Neural progenitor cell (in vitro differentiated cells): ENCODE measurements at places on chromosomes 2 and 18.

GRCh38 chr2:222872551-222872950 lies 11.7 kb downstream of the ACSL3 start:
- no peak for DNase-seq

DNA sequence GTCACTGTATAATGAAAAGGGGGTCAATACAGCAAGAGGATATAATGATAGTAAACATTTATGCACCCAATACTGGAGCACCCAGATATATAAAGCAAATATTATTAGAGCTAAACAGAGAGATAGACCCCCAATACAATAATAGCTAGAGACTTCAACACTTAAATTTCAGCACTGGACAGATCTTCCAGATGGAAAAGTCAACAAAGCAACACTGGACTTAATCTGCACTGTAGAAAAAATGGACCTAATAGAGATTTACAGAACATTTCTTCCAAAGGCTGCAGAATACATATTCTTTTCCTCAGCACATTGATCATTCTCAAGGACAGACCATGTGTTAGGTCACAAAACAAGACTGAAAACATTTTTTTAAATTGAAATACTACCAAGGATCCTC lies 26.7 kb downstream of the ZBTB14 start:
- DNase-seq: no peak

DNA sequence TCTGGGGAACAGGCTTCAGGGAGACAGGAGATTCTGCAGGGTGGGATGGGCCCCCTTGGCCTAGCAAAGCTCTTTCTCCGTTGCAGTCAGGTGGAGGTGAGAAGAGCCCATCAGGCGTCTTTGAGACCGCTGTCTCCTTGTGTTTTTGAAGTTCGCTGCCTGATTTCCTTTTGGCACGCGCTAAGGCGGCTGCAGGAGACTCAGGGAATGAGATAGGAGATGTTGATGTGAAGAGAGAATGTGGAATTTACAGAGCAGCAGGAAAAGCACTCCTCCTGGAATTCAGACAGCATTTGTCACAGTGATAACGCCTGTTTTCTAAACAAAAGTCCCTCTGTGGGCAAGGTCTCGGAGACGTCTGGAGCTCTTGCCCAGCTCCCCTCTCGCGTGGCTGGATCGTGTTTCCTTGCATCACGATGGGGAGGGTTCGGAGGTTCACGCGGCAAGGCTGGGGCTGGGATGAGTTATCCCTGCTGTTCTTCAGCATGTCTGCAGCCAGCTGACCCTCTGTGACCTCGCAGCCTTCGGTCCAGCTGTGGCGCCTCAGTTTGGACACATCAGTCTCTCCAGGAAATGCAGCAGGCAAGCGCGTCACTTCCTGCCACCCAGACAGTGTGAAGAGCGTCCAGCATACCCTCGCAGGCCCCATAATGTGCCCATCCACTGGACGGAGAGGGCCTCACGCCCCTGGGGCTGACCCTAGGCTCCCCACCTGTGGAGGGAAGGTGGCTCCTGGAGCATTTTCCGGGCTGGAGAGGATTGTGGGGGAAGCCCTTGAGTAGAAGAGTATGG lies 30.2 kb downstream of the GLI2 start:
- peak; percentile 38 for DNase-seq

DNA sequence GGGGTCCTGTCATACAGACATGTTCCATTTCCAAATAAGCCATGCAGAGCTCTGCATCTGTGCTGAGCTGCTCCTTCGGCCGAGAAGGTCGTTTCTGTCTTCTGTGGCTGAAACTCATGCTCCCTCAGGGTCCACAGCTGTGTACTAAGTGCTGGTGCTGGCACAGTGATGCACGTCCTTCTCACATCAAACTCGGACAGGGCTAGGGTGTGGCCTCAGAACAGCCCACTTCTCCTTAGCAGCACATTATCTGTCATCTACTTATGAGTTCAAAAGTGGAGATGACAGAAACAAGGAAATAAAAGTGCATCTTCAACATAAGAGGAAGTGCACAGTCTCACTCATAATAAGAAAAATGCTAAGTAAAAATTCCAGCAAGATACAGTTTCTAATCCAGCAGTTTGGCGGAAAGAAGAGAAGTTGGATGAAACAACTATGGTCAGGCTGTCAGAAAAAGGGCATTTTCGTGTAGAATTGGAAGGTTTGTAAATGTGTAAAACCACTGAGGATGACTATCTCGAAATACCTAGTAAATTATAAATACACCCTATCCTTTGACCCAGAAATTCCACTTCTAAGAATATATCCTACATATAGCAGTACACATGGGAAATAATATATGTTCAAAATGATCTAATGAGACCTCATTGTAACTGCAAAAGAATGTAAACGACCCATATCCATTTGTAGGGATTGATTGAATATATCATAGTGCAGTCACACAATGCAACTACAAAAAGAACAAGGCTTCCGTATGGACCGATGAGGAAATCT lies 53.7 kb upstream of the APCDD1 start:
- no peak for DNase-seq

DNA sequence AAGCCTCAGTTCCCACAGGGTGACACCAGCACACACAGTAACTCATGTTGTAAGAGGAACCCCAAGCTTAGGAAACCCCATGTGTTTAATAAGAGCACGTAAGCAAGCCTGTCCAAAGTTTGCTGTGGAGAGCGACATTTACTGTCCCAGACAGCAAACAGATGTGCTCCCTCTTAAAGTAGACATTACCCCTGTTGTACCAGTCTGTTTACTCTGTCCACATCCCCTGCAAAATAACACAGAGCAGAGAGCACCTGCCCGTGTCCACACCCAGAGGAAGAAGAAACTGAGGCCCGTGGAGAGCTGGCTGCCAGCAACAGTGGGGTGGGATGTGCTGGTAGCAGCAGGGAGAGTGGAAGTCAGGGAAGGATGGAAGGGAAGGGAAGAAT lies 243.5 kb downstream of the GBX2 start:
- no peak for DNase-seq

- DNase-seq: no peak
These were observed 118.6 kb downstream of the FEZ2 start for GRCh38 chr2:36479406-36479805.

DNA sequence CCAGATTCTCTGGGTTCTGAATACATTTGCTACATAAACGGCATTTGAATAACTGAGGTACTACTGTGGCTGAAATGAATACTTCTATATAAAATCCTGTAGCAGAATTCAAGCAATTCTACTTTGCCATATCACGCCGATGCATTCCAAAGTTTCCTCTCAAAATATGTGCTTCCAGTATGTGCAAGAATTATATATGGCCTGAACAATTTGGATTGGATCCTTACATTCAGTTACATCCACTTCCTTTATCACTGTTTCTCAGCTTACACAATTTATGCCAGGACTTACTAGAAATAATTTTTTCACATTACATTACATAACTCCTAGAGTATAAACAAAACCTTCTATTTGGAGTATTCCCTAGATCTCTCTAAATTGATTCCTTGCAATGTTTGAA lies 46.3 kb upstream of the STAT4 start:
- no peak for DNase-seq

DNA sequence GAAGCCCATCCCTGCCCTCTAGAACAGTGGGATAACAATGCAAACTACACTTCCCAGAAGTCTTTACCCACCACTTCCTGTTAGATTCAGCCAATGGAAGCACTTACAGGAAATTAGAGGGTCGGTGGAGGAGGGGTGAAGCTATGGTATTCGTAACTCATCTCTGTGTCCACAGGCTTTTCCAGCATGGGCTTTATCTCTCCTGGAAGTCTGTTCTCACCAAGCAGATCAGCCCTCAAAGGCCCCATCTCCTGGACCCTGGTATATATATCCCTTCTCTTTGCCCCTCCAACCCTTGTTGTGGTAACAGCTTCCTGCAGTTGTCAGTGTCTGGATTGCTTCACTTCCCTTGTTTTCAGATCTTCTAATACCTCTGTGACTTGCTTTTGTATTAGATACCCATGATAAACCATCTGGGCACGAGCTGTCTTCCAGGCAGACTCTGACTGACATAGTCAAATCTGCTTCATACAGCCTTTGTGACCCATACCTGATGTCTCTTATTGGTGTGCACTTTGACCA lies 475.0 kb upstream of the POU3F3 start:
- peak; percentile 38 for DNase-seq

- peak; percentile 37 for DNase-seq
These were observed 693 bp upstream of the LRP2 start for GRCh38 chr2:169362894-169363559.

DNA sequence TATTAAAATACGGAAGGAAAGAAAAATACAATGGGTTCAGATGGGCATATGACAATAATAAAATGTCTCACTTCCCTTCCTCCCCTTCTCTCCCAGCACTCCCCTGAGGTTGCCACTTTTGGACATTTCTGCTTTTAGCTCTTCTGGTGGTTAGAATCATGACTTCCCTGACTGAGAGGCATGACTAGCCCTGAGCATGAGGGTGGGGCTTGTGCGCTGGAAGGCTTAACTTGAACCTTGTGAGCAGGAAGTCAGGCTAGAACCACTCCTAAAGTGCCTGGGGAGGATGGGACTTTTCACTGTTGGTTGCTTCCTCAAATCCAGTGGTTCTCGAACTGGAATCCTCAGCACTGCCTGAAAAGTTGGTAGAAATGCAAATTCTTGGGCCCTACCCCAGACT lies 19.7 kb upstream of the ARHGAP25 start:
- no peak for DNase-seq

GRCh38 chr18:3993941-3994687 lies 461.0 kb downstream of the DLGAP1 start:
- no peak for DNase-seq

DNA sequence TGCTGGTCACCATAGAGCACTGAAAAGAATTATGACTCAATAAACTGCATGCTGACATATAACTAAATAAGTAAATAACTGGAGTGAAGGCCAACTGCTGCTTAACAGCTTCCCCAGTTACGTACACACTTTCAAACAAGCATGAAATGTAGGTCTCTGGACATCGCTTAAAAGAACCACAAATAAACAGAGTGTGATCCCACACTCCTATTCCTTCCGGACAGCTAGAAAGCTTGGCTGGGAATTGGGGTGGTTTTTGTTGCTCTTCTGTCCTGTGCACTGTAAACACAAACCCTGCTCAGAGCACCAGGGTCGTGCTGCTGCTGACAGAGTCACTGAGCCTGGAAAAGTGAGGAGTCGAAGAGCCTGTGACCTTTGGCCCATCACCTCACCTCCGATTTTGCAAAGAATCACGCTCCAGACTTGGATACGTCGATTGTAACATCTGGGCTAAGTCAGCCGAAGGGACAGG lies 162.7 kb upstream of the NT5C1B start:
- no peak for DNase-seq

GRCh38 chr2:241984658-241985057 lies 115.1 kb downstream of the RTP5 start:
- DNase-seq: no peak

- DNase-seq: no peak
These were observed 42.6 kb downstream of the NFATC1 start for GRCh38 chr18:79438089-79438897.

GRCh38 chr2:219285373-219285735 lies 6.2 kb downstream of the DNAJB2 start:
- DNase-seq: no peak

DNA sequence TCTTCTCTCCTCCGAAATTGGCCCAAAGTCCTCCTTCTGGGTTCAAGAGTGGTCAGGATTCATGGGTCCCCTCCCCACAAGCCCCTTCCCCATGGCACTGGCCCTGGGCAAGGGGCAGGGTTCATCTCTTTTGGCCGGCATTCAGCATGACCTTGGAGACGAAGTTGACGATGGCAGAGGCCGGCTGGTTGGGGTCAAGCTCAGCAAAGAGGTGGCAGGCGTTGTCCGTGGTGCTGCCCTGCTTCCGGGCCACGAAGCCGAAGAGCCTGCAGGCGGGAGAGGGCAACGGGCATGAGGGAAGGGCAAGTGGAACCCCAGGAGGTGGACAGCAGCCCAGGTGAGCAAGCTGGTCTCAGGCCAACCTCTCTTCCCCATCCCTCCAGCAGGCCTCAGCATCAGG lies 198.5 kb downstream of the TNS1 start:
- no peak for DNase-seq

DNA sequence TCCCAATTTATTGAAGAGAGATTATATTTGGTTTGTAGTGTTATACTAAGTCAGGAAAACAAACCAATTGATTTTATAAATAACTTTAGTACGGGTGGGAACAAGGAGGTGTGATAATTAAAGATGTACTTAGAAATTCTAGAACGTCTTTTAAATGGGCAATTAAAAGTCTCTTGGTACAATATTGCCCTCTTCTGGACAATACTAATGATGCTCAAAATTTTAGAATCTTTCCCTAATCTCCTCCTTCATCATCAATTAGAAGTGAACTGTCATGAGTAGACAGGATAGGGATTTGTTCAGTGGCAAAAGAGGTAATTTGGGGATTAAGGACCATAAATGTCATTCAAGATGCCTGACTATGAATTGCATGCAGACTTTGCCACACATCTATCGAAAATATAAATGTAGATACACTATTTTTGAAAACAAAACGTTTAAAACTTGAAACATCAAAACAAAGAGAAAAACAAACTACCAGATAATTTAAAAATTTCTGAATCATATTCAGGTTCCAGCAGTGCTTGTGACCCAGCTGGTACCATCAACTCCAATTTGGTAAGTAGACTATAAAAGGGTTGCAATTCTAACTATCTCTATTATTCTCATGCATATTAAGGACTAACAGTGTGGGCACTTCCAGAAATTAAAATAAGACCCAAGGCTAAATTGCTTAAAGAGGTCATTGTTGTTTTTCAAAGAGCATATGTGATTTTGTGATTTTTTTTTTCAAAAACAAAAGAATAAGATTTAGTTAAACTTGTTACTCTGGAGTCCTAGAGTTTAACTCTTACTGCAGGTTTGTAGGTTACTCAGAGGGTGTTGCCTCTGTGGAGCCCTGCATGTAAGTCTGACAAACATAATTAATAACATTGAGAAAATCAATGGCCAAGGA lies 123.5 kb downstream of the LAMA3 start:
- DNase-seq: no peak

- DNase-seq: peak; percentile 13
These were observed 1.5 kb downstream of the CIDEA start for GRCh38 chr18:12255626-12256026.

DNA sequence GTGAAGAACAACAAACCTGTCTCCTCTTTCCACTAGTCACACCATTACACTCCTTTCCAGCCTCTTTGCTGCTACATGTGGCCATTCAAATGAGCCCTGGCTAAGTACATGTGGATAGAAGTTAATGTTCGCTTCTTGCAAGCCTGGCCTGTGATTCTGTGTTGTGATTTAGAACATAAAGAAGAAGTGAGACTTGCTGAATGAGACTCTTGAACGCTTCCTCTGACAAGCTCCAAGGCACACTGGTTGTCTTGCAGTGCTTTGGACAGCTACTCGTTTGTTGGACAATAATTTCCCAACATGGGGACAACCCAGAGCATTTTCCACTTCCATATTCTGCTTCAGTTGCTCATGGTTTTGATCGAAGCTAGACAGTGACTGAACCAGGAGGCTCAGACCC lies 57.3 kb downstream of the CCDC74A start:
- DNase-seq: no peak

- DNase-seq: no peak
These were observed 93.7 kb upstream of the TRIB2 start for GRCh38 chr2:12623051-12623450.
